ENCODE measurements at places on chromosomes 7 and 10. TPM values are rescaled to one million over a fixed set of nuclear protein-coding genes. Genes with fewer than 3 reads are reported as not detected.

GRCh38 chr10:11105676-11106004 lies 88.0 kb downstream of the CELF2 start:
- no peaks in the 10 kb centered on the region for H3K27me3 ChIP-seq
- H3K4me1 ChIP-seq, result no peaks in the 10 kb centered on the region
- no peak for DNase-seq
- no peak overlapping the region for H3K27ac ChIP-seq
- H3K4me3 ChIP-seq, result no peak overlapping the region

Gene STAG3
- 0.65 TPM for polyA plus RNA-seq

DNA sequence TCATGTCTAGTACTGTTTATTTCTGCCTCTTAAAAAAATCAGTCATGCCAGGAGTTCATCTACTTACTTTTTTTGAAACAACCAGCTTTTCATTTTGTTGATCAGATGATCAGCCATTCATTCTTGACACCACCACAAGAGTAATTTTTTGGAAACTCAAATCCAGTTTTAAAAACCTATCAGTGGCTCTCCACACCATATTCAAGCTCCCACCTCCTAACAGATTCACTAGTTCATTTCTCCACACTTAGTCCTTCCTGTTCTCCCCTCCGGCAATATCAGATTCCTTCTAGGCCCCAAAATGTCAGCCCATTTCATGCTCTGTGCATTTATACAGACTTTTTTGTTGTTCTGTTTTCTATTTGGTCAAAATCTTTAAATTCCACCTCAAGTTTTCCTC lies 341.6 kb downstream of the RNLS start:
- no peak for DNase-seq
- no peaks in the 10 kb centered on the region for H3K4me1 ChIP-seq
- H3K36me3 ChIP-seq, result no peaks in the 10 kb centered on the region
- no peak overlapping the region for H3K27ac ChIP-seq

Gene GRM3
- not detected for polyA plus RNA-seq

DNA sequence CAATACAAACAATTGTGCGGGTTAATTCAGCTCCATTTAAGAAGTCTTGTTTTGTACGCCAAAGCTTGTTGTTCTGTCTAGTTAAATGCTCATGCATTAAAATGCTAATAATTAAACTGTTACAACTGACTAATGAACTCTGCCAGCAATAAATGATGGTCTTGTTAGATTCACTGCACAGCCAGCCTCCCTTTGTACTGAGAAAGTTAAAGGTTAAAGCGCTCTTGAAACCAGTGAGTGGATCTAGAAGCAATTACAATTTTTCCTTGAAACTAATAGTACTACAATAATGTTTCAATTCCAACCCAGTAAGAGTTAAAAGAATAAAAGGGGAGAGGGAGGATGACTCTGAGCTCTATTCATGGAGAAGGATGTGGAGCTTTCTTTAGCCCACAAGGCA lies 233.0 kb downstream of the EMX2 start:
- H3K27ac ChIP-seq, result no peak overlapping the region
- H3K36me3 ChIP-seq, result no peaks in the 10 kb centered on the region
- DNase-seq, result no peak

GRCh38 chr10:122087436-122087835 lies 98.5 kb downstream of the TACC2 start:
- H3K27me3 ChIP-seq, result peaks cover 20% of the 10 kb centered on the region
- H3K4me1 ChIP-seq, result no peaks in the 10 kb centered on the region
- H3K27ac ChIP-seq, result no peak overlapping the region
